ENCODE measurements at places on chromosomes 1 and 21. TPM values are rescaled to one million over a fixed set of nuclear protein-coding genes. Genes with fewer than 3 reads are reported as not detected.

Gene LRRC52
- total RNA-seq = not detected

Gene BSND
- total RNA-seq = not detected

Gene SYDE2
- total RNA-seq = 4.9 TPM

Gene FCGR2B
- total RNA-seq = not detected

Gene PDE4DIP
- total RNA-seq = 288 TPM

Gene STRIP1
- 51.7 TPM for total RNA-seq

Gene TNFSF18
- 2.4 TPM for total RNA-seq

Gene TTC22
- not detected for total RNA-seq

Gene PLA2G5
- total RNA-seq = not detected

Gene PLPPR4
- 8.8 TPM for total RNA-seq

Gene DPYD
- 128 TPM for total RNA-seq

Gene HPDL
- total RNA-seq = 0.65 TPM

Gene HCRTR1
- not detected for total RNA-seq

Gene INAVA
- total RNA-seq = not detected

Gene TMPRSS3
- total RNA-seq = not detected

Gene ALX3
- 1.9 TPM for total RNA-seq

Gene TARBP1
- total RNA-seq = 17.7 TPM

Gene JAM2
- 14.7 TPM for total RNA-seq

Gene ERG
- total RNA-seq = not detected

Gene KCND3
- 9.7 TPM for total RNA-seq

Gene TSSK3
- total RNA-seq = 1.6 TPM

Gene FCRLA
- total RNA-seq = 0.12 TPM

Gene TUT4
- 44.9 TPM for total RNA-seq

Gene APP
- total RNA-seq = 823 TPM

Gene PHLDA3
- 78.7 TPM for total RNA-seq

Gene SAMD13
- 0.49 TPM for total RNA-seq

Gene OPTC
- not detected for total RNA-seq

Gene TNFRSF14
- 38.6 TPM for total RNA-seq

Gene SPOCD1
- total RNA-seq = 51.1 TPM

Gene EXTL1
- total RNA-seq = 2.3 TPM

All from hair follicle dermal papilla cell (primary cell).